Activated naive CD8-positive, alpha-beta T cell treated with anti-CD3 and anti-CD28 coated beads, Interleukin-2, amount 50 U/mL, for 24 hours (primary cell): ENCODE measurements at places on chromosomes 1 and 21.

DNA sequence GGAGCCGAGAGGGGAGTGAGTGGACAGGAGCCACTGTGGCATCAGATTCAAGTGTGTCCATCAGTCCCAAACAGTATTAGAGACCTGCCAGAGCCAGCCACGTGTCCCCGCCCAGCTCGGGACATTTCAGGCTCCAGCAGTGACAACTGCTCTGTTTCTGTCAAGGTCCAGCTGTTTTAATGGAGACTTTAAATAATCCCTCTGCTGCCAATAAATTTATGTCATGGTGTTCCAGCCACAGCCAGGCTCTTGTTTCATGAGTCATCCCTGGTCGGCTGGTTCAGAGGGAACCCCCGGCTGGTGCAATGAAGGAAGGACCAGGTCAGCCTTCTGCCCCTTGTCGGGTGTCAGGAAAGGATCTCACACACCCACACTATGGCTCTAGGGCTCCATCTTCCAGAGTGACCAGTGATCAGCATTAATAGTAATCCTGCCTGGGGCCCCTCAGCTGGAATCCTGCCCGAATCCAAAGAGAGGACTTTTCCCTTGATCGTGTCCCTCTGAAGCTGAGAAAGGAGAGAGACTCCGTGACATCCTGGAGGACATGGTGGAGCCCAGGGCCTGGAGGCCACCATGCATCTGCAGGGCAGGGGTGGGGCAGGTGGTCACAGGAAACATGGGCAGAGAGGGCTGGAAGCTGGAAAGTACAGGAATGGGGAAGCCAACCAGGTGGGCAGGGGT, 197.3 kb downstream of the MATN1 start:
- H3K36me3 ChIP-seq: no peaks in the 10 kb centered on the region
- DNase-seq: no peak
- no peak overlapping the region for H3K4me3 ChIP-seq
- H3K27me3 ChIP-seq: peaks cover 9% of the 10 kb centered on the region

DNA sequence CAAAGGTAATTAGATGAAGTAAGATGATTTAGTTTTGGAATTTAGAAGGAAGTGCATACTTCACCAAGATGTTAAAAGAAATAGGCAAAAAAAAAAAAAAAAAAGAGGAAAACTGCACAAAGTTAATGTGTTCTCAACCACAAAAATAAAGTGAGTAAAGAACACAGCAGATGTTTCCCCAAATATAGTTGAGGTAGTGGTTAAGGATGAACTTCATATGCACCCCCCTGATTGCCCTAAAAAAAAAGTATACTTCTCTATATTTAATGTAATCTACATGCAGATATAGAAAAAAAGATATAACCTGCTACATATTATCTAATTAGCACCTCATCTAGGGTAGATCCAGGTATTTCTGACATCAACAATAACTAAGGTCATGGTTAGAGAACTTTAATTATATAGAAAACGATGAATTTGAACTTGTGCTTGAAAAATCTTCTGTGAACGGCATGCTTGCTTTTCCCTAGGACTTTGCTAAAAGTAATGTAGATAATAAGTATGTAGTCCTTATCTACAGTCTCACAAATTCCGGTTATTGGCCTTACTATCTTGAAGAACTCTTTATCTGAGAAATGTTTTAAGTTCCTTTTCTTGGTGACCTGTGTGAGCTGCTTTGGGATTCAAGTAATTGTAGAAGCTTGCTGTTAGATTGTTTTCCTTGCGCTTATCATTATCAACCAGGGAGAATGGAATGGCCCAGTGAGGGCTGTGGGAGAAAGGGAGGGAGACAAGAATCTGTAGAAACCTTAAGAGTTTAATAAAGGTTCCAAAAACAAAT, 70.1 kb upstream of the LRRC7 start:
- no peak overlapping the region for H3K4me3 ChIP-seq
- no peaks in the 10 kb centered on the region for H3K4me1 ChIP-seq
- H3K27me3 ChIP-seq: no peaks in the 10 kb centered on the region
- H3K27ac ChIP-seq: no peak overlapping the region
- no peak for DNase-seq

GRCh38 chr1:213123536-213123935, 72.5 kb downstream of the RPS6KC1 start:
- no peaks in the 10 kb centered on the region for H3K27me3 ChIP-seq
- no peak overlapping the region for H3K27ac ChIP-seq
- no peaks in the 10 kb centered on the region for H3K4me1 ChIP-seq
- no peak overlapping the region for H3K4me3 ChIP-seq
- no peak for DNase-seq
- H3K36me3 ChIP-seq: peaks cover 1% of the 10 kb centered on the region

DNA sequence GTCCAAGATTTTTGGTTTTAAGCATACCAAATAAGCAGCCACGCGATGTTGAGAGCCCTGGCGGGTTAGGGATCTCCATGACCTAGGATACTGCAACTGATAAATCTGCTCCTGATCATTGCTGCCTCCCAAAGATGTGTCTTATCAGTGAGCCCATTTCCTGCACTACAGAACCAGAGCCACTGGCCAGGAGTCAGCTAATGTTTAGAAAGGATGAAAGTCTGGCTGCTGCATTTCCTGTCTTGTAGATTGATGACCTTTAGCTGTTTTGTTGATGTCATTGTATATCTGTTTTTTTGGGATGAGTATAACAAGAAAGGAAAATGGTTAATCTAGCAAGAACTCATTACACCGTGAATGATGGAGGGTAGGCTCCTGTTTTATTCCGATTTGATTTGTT, 74.5 kb downstream of the C1orf21 start:
- no peaks in the 10 kb centered on the region for H3K4me1 ChIP-seq
- no peaks in the 10 kb centered on the region for H3K27me3 ChIP-seq
- no peak overlapping the region for H3K27ac ChIP-seq
- H3K4me3 ChIP-seq: no peak overlapping the region
- no peaks in the 10 kb centered on the region for H3K36me3 ChIP-seq

DNA sequence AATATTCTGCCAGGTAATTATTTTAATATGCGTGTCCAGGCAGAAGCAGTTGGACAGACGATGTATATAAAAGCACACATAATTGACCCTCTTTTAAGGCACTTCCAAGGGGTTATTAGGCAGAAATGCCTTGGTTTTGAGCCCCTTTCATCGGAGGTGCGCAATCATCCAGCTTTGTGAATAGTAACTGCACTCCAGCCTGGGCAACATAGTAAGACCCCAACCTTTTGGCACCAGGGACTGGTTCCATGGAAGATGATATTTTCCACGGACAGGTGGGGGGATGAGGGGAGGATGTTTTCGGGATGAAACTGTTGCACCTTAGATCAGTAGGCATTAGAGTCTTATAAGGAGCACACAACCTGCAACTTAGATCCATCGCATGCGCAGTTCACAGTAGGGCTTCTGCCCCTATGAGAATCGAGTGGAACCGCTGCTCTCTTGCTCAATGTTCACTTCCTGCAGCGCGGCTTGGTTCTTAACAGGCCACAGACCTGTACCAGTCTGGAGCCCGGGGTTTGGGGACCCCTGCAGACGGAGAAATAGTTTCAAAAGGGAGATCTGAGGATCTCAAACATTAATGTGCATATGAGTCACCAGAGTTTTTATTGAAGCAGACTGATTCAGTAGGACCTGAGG, 1.8 kb upstream of the MCOLN2 start:
- peaks cover 24% of the 10 kb centered on the region for H3K36me3 ChIP-seq
- H3K4me1 ChIP-seq: peaks cover 34% of the 10 kb centered on the region
- DNase-seq: peak; percentile 36
- peak overlapping the region; percentile 21 for H3K27ac ChIP-seq
- H3K4me3 ChIP-seq: peak overlapping the region; percentile 84

- H3K4me3 ChIP-seq: no peak overlapping the region
- no peaks in the 10 kb centered on the region for H3K4me1 ChIP-seq
- no peaks in the 10 kb centered on the region for H3K27me3 ChIP-seq
- H3K27ac ChIP-seq: no peak overlapping the region
Measured at GRCh38 chr1:208868554-208868953, 624.4 kb upstream of the PLXNA2 start.
